Hippocampal formation (tissue), 2 donors: ENCODE measurements at places on chromosomes 11 and 22.

GRCh38 chr11:5380740-5381342 is 2.8 kb upstream of the OR51M1 start:
- DNase-seq, result peak; percentile 21

DNA sequence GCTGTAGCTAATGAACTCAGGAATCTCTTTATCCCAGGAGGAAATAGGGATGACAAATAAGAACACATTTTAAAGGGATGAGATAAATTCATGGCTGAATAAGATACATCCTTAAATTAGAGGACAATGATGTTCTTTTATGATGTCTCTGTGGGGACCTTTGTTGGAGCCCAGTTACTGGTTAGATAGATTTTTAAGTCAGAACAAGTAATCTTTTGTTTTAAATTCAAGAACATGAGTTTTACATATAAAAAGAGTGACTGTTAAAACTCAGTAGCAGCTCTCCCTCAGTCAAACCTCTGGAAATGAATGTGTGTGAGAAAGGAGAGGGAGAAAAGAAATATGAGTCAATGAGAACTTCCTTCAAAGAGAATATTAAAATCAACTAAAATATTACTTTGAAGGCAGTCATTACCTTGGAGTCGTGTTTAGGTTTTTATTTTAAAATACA is 241.6 kb downstream of the SWAP70 start:
- DNase-seq, result no peak

DNA sequence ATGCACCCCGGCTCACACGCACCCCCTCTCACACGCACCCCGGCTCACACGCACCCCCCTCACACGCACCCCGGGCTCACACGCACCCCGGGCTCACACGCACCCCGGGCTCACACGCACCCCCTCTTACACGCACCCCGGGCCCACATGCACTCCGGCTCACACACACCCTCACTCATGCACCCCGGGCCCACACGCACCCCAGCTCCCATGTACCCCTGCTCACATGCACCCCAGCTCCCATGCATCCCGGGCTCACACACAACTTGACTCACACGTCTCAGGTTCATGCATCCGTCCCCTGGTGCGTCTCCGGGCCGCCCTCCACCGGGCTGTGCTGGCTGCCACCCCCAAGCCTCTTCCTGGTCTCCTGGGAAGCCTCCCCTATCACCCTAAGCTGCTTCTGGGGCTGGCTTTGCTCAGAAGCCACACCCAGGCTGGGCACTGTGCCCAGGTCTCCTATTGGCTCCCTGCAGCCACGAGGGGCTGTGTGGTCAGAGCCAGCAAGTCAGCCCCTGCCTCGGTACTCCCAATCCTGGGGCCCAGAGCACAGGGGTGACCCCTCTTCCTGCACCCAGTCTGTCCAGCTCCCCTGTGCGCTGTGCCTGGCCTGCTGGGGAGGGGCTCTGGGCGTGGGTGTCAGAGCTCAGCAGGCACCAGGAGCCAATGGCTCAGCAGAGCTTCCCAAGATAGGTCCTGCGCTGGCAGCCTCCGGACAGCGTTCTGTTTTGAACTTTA is 16.9 kb downstream of the TSPAN4 start:
- DNase-seq, result peak; percentile 41

DNA sequence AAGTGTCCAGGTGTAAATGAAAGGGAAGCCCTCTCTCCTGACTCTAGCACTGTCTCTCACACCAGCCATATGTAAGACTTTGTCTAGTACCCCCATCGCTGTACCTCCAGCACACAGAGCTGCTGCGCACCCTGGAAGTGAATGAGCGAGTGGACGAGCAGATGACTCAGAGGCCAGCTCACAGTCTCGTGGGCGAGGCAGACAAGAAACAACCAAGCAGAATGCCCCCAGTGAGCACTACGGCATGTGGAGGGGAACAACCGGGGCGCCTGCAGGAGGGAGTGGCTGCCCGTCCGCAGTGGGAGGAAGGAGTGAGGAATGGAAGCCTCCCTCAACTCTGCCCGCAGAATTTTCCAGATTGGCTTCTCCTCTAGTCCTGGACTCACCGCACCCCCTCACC is 46.4 kb downstream of the MCM5 start:
- no peak for DNase-seq

DNA sequence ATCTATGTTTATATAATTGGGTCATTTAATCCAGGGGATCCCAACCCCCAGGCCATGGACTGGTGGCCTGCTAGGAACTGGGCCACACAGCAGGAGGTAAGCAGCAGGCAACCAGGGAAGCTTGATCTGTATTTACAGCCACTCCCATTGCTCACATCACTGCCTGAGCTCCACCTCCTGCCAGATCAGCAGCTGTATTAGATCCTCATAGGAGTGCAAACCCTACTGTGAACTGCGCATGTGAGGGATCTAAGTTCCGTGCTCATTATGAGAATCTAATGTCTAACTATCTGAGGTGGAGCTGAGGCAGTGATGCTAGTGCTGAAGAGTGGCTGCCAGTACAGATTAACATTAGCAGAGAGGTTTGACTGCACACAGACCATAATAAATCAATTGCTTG is 32.8 kb downstream of the MS4A2 start:
- DNase-seq, result no peak

- DNase-seq, result no peak
These were observed 437.8 kb upstream of the CCDC90B start for GRCh38 chr11:83723999-83724398.

- no peak for DNase-seq
These were observed 20.3 kb downstream of the BBOX1 start for GRCh38 chr11:27060816-27061460.

DNA sequence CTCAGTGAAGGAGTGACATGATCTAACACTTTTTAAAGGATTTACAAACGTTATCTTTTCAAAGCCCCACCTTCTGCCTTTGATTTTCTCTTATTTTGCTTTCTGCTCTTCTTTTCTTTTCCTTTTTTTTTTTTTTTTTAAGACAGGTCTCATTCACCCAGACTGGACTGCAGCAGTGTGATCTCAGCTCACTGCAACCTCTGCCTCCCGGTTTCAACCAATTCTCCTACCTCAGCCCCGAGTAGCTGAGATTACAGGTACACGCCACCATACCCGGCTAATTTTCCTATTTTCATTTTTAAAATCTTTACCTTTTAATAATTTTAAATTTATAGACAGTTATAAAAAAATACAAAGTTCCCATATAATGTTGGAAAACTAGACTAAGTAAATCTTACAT is 63.7 kb upstream of the RPS13 start:
- no peak for DNase-seq

GRCh38 chr11:131253142-131253655 is 117.2 kb upstream of the NTM start:
- DNase-seq, result no peak

DNA sequence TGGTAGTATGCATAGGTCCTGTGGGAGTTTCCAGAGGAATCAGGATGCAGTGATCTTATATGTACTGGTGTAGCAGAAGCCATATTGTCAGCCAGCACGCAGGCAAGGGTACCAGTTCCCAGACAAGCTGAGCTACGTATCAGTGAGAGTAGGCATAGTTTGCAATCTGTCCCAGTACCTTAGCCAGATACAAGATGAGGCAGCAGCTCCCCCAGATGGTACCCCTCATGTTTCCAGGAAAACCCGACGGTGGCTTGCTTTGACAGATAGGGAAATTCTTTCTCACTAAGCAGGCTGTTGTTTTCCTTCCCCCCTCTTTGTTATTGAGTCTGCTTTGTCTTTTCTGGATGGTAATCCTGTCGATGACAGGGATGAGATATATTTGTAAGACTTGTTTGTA is 109.7 kb upstream of the RRM1 start:
- DNase-seq, result no peak

GRCh38 chr11:73510106-73510505 is 87.8 kb downstream of the FAM168A start:
- DNase-seq, result no peak

DNA sequence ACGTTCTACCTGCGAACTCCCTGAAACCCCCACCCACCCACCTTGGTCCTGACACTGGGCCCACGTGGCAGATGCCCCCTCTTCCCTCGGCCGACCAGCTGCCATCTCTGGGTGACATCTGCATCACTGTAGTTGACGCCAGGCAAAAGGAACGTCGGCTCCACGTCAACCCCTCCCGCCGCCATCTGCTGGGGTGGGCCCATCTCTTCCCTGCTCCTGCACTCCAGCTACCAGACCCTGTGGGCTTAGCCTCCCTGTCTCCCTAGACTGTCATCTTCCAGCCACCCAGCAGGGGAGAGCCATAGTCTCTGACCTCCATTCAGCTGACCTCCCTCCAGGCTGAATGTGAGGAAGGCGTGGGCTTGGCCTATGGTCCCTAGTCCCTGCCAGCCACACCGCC is 21.4 kb downstream of the CHID1 start:
- DNase-seq, result no peak

DNA sequence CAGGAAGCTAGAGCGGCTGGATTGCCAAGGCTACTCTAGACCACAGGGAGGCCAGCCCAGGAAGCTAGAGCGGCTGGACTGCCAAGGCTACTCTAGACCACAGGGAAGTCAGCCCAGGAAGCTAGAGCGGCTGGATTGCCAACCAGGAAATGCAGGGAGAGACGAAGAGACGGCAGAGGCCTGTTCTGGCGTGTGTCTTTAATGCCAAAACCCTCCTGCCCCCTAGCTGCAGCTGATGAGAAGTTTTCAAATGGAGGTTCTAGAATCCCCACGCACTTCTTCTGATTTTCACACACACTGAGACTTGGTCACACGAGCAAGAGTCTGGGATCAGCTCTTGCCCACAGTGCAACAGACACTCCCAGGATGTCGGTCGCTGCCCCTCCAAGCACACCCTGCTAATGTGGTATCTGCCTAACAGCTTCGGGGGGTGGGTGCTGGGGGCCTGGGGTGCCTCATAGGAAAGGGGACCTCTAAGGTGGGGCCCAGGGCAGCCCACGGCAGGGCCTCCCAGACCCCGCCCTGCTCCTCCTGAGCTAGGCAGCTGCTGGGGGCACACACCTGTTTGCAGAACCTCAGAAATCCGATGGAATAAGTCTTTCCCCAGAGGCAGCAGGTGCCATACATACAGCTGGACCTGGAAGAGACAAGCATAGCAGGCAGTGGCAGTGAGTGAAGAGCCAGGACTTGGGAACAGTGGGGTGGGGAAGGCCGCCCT is 28.5 kb downstream of the MAFF start:
- DNase-seq, result peak; percentile 34

- no peak for DNase-seq
These were observed 8.3 kb downstream of the RELT start for GRCh38 chr11:73384531-73384871.

- no peak for DNase-seq
These were observed 240.0 kb downstream of the GRIK4 start for GRCh38 chr11:120751550-120751949.

DNA sequence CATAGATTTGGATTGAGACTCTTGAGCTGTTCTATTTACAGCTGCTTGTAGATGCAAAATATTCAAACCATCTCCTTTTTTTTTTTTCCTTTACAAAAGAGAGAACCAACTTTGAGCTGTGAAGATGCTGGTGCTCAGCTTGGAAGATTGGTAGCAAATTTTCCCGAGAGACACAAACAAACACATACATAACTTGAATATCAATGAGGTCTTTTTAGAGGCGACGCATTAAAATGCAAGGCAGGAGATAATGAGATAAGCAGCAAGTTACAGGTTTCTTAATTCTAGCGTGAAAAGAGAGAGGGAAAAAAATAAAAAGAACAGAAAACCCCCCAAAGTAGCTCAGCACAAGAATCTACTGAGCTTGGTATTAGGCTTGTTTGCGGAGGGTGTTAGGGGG is 247.0 kb upstream of the SORL1-AS1 start:
- DNase-seq, result no peak

- DNase-seq, result peak; percentile 27
These were observed 13.3 kb upstream of the CACNA1I start for GRCh38 chr22:39556970-39557841.

DNA sequence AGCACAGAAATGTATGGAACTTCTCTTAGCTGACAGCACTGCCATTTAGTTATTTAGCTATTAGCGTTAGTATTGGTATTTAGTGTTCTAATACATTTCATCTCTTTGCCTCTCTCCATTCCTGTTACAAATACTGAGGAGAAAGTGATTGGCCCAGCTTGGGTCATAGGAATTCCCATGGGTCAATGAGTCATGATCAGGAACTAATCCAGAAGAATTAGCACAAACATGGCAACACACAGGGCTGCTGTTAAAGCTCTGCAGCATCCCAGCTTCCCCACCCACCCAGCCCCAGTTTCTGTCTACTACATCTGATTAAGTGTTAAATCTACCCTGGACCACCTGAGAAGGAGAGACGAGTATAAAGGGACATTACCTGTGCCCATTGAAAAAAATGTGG is 36.1 kb downstream of the PDGFD start:
- DNase-seq, result no peak

DNA sequence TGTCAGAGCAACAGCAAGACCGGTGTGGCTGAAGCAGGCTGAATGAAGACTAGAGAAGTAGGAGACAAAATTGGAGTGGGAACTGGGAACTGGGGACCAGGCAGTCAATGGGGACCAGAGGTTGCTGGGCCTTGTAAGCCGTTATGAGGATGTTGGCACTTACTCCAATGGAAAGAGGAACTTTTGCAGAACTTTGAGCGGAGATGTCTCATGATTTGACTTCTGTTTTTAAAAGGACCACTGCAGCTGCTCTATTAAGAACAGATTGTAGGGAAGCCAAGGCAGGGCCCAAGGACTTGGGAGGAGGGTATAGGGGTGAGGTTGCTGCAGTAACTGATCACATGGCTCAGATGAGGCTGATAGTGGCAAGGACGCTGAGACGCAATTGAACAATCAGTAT is 34.2 kb downstream of the IL18 start:
- DNase-seq, result no peak

GRCh38 chr11:70158201-70158600 is 44.9 kb upstream of the FADD start:
- DNase-seq, result no peak

DNA sequence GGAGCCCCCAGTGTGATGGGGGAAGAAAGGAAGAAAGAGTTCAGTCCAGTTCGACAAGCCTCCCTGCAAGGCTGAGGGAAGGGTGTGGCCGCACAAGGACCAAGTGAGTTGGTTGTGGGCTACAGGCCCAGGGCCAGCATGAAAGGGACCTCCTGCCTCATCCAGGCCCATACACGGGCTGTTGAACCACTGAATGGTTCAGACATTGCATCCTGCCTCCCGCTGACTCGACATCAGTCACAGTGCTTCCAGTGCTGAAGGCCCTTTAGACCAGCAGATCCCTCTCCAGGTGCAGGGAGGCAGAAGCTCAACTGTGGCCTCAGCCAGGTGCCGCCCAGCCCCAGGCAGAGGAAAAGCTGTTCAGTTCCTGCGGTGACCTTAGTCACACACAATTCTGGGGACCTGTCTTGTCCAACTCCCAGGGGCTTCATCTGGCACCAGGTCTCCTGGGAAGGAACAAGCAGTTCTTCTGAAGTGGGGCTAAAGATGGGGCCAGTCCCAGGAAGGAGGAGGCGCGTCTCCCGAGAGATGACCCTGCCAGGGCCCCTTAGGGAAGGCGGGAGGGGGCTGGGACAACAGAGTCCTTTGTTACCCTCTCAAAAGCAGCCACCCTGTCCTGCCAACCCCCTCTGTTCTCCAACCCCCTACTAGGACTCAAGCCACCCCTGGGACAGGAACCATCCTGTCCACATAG is 6.6 kb downstream of the ARRB1 start:
- no peak for DNase-seq

GRCh38 chr11:43567396-43567975 is 113.1 kb upstream of the HSD17B12 start:
- peak; percentile 24 for DNase-seq

- DNase-seq, result peak; percentile 99
These were observed 15.3 kb upstream of the MRTFA start for GRCh38 chr22:40651563-40652501.
